ENCODE measurements at places on chromosomes 1 and 21. TPM values are rescaled to one million over a fixed set of nuclear protein-coding genes. Genes with fewer than 3 reads are reported as not detected.

CRYAA gene
- not detected for total RNA-seq

SYDE2 gene
- total RNA-seq = 2.4 TPM

PLA2G2A gene
- not detected for total RNA-seq

RYR2 gene
- total RNA-seq = not detected

NCF2 gene
- total RNA-seq = not detected

ELOVL1 gene
- 66.0 TPM for total RNA-seq

FAM72A gene
- 4.6 TPM for total RNA-seq

SHC1 gene
- total RNA-seq = 144 TPM

AMY1B gene
- total RNA-seq = not detected

PTGFRN gene
- total RNA-seq = 50.4 TPM

MYOG gene
- not detected for total RNA-seq

COL6A2 gene
- total RNA-seq = 1.1 TPM

Data from endothelial cell of coronary artery (primary cell).